ENCODE measurements at places on chromosomes 4 and X. TPM values are rescaled to one million over a fixed set of nuclear protein-coding genes. Genes with fewer than 3 reads are reported as not detected.

Gene NEUROG2
- total RNA-seq, result not detected

Gene NAP1L2
- total RNA-seq, result 15.1 TPM

Gene STAP1
- 4.0 TPM for total RNA-seq

Gene SPANXA1
- not detected for total RNA-seq

Gene MORC4
- 10.6 TPM for total RNA-seq

Gene GAGE1
- not detected for total RNA-seq

Gene TEX13B
- not detected for total RNA-seq

Gene FDCSP
- total RNA-seq, result not detected

- DNase-seq, result no peak
Observed at GRCh38 chrX:28997706-28998463, 410.6 kb downstream of the IL1RAPL1 start.

- no peak for DNase-seq
Observed at GRCh38 chr4:75841641-75842520, 60.4 kb downstream of the PPEF2 start.

- no peak for DNase-seq
Observed at GRCh38 chr4:107258359-107258758, 222.2 kb upstream of the DKK2 start.

DNA sequence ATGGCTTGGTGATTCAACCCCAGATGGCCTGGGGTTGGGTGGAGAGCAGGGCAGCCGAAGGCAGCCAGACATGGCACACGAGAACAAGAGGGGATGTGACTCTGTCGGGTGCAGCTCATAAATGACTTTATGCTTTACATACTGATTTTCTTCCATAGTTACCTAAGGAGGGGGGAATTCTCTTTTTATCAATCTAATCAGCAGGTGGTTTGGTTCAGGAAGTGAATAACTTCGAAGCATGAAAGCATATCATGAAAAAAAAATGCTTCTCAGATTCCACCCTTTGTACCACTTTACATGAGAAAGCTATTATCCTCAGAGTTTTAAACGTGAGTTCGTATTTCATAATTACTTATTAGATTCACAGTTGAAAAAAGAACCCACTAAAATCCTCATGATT lies 908.9 kb upstream of the LCORL start:
- no peak for DNase-seq

GRCh38 chr4:153684182-153684970 lies at the start of gene TLR2:
TLR2 (plus strand) TSS chr4:153684280; CDS start chr4:153702908, 18,628 bp downstream.
- DNase-seq, result peak; percentile 62

All from naive thymus-derived CD8-positive, alpha-beta T cell (primary cell).